ENCODE measurements at places on chromosomes 16 and 17. TPM values are rescaled to one million over a fixed set of nuclear protein-coding genes. Genes with fewer than 3 reads are reported as not detected.

DNA sequence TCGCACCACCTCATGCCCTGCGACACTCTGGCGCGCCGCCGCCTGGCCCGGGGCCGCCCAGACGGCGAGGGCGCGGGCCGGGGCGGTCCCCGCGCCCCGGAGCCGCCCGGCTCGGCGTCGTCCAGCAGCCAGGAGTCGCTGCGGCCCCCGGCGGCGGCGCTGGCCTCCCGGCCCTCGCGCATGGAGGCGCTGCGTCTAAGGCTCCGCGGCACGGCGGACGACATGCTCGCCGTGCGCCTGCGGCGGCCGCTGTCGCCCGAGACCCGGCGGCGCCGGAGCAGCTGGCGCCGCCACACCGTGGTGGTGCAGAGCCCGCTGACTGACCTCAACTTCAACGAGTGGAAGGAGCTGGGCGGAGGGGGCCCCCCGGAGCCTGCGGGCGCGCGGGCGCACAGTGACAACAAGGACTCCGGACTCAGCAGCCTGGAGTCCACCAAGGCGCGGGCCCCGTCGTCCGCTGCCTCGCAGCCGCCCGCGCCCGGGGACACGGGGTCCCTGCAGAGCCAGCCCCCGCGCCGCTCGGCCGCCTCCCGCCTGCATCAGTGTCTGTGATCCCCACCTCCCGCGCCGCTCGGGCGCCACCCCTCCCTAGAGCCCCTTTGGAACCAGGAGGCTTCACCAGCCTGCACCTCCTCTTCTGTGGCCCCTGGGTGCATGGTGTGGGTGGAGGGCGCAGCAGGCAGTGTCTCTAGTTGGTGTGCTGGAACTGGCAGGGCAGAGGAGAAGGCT is 82.3 kb downstream of the ARHGAP23 start:
- DNase-seq = peak; percentile 18

DNA sequence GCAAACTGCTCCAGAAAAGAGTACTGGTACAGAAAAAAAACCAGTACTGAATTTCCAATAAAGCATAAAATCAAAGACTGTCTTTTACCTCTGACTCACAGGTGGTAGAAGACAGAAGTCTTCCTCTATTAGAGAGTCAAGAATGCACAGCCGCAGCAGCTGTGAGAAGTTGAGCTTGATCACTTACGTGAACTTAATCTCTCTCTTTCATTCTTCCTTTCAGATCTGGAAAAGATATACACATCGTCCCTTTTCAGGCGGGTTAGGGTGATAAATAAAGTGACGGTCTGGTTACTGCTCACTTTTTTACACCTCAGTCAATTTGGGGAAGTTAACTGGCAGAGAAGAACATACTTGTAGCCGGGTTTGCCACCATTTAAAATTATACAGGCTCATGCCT is 3.9 kb downstream of the IFT140 start:
- no peak for DNase-seq

- DNase-seq = no peak
These were observed 57.5 kb downstream of the IRF8 start for GRCh38 chr16:85956426-85956825.

- DNase-seq = no peak
These were observed 109.1 kb downstream of the C17orf67 start for GRCh38 chr17:56724664-56725063.

The TSPOAP1 gene
- total RNA-seq = 21.6 TPM

The C17orf50 gene
- not detected for total RNA-seq

DNA sequence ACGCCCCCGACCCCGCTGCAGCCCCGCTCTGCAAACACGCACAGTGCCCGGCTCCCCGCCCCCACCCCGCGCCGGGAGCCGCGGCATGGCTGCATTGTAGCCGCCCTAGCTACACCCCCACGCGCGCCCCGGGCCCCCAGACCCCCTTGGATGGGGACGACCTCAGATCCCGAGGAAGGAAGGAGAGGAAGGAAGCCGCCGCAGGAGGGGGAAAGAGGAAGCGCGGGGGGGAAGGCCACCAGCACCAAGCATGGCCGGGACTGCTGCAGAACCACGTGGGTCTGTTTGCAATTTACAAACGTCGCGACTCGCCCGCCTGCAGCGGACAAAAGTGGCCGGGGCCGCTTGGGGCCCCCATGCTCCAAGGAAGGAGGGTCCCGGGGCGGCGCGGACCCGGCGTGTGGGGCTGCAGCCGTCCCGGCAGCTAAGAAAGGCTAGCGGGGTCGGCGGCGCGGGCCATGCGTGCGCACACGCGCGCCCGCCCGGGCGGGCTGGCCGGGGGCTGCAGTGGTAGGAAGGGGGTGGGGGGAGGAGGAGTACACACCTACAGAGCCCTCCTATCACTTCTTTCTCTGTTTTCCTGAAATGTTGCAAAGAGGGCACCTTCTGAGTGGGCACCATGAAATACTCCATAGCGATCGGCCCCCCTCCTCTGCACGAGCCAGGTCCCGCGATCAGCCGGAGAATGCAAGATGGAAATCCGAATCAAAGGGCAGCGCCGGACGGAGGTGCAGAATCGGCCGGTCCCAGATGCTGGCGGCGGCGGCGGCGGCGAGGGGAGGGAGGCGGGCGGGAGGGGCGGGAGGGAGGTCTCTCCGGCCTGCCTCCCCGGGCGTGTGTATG is 488 bp downstream of the TFAP4 start:
- peak; percentile 56 for DNase-seq

GRCh38 chr17:78358538-78359320 is 1.1 kb downstream of the SOCS3 start:
- DNase-seq = peak; percentile 47

- DNase-seq = no peak
These were observed 8.7 kb downstream of the ADCY7 start for GRCh38 chr16:50275098-50275415.

The NACA2 gene
- not detected for total RNA-seq

DNA sequence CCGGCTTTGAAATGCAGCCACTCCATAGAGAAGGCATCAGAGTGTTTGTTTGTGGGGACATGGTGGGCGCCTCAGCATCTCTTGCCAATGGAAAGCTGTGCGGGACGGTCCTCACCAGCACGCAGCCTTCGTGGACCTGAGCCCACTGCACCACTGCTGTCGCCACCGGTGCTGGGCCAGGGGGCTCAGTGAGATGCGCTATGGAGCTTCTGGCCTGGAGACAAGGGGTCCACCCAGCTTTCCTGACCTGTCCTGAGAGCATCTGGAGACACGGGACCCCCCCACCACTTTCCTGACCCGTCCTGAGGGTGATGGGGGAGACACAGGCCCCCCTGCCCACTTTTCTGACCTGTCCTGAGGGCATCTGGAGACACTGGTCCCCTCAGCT is 79.4 kb downstream of the LMF1 start:
- DNase-seq = no peak

DNA sequence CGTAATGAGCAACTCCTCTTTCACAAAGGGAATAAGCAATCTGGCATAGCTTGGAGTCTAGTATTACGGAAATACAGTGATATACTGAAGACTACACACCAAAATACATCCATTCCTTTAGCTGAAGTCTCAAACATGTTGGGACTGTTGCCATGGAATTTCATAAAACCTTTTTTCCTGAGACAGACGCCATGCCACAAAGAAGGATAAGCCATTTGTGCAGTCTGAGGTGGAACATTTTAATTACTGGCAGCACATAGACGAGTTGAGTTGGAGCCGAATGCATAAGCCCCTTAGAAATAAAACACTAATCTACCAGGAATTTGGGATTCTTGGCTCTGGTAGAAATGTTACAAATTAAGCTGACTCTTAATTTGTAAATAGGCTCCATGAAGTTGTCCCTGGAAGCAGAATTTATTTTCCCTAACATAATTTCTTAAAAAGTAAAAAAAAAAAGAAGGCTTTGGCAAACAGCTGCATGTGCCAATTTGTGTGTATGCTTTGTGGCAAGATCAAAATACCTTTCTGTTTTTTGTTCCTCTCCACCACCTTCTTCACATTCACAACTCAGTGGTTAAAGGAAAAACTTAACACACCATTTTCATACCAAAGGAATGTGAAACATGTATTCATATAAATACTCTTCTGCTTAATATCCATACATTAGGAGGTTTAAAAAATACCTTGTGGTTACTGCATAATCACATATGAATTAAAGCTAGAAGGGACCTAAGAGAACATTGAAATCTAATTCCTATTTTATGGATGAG is 25.5 kb downstream of the GRB7 start:
- no peak for DNase-seq

The TEKT5 gene
- 0.15 TPM for total RNA-seq

- no peak for DNase-seq
These were observed 14.5 kb downstream of the ZFPM1 start for GRCh38 chr16:88467541-88467944.

GRCh38 chr16:84973236-84973635 is 38.1 kb downstream of the ZDHHC7 start:
- DNase-seq = no peak

GRCh38 chr16:74216319-74216718 is 80.3 kb upstream of the PSMD7 start:
- no peak for DNase-seq

- DNase-seq = no peak
These were observed 6.0 kb downstream of the NKIRAS2 start for GRCh38 chr17:42025936-42026335.

DNA sequence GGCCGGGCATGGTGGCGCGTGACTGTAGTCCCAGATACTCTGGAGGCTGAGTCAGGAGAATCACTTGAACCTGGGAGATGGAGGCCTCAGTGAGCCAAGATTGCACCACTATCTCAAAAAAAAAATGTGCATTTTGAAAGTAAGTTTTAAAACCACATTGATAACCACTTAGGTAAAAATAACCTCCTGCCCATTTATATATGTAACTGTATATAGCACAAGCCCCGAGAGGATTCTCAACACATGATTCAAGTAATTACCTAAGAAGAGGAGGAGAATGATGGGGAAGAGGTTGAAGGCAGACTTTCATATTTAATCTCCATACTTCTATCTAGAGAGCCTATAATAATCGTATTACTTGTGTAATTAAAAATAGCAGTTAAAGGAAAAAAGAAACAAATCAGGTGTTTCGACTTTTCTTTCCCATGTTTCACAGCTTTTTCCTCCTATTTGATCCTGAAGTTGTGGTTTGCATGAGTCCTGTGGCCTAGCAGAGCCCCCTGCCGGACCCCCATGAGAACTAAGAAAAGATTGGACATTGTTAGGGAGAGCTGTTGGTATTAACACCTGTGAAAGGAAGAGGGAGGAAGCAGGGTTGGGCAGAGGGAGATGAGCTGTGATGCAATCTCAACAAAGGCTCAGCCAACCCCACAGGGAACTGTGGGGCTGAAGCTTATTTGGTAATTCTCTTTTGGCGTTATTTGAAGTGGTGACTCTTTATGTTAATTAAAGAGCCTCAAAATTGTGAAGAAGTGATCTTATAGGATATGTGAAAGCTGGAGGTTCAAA is 22.1 kb downstream of the PMFBP1 start:
- no peak for DNase-seq

- DNase-seq = peak; percentile 29
These were observed 3.6 kb downstream of the GSE1 start for GRCh38 chr16:85616607-85617321.

DNA sequence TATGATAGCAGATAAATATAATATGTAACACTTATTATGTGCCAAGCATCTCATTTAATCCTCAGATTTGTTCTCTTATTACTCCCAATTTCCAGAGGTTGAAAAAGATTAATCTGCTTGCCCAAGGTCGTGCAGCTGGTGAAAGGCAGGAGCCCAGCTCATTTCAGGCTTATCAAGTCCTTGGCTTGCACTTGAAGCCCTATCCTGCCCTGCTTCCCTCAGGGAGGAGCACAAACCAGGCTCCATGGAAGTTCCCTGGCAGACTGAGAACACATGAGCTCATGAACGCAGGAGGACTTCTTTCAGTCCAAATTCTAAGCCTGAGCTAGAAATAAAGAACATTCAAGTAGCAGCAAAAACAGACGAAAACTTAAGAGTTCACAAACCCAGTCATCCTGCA is 74.8 kb downstream of the USP31 start:
- no peak for DNase-seq

The VAT1L gene
- not detected for total RNA-seq

The HS3ST3B1 gene
- total RNA-seq = 13.9 TPM

The TBC1D3K gene
- total RNA-seq = not detected

DNA sequence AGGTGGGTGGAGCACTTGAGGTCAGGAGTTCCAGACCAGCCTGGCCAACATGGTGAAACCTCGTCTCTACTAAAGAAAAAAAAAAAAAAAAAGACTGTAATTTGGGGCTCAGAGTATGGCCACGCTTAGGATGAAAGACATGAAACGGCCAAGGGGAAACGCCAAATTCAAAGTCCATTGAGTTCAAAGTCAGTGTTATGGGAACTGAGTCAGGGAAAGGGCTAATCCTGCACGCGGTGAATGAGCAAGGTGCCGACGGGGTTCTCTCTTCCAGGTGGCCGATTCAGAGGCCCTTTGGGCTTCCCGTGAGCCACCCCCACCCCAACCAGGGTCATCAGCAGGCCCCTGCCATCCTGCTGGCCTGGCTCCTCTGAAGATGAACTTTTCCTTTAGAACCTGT is 7.5 kb upstream of the OSGIN1 start:
- DNase-seq = no peak

DNA sequence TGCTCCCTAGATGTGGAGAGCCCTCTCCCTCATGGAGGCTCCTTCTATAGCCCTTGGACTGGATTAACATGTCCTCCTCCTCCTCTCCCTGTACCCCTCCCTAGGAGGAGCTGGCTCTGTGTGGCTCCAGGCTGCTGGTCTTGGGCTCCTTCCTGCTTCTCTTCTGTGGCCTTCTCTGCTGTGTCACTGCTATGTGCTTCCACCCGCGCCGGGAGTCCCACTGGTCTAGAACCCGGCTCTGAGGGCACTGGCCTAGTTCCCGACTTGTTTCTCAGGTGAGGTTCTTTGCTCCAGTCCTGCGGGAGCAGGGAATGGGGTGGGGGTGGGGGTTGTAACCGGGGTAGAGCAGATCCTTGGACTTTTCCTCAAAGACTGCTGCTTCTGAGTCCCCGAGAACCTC is 2.4 kb upstream of the TAOK2 start:
- no peak for DNase-seq

GRCh38 chr16:30619638-30620037 is 9.4 kb upstream of the ZNF689 start:
- DNase-seq = no peak

GRCh38 chr16:87836844-87837581 is 32.3 kb downstream of the SLC7A5 start:
- no peak for DNase-seq

The APRT gene
- 270 TPM for total RNA-seq

The TVP23C gene
- total RNA-seq = 11.3 TPM

DNA sequence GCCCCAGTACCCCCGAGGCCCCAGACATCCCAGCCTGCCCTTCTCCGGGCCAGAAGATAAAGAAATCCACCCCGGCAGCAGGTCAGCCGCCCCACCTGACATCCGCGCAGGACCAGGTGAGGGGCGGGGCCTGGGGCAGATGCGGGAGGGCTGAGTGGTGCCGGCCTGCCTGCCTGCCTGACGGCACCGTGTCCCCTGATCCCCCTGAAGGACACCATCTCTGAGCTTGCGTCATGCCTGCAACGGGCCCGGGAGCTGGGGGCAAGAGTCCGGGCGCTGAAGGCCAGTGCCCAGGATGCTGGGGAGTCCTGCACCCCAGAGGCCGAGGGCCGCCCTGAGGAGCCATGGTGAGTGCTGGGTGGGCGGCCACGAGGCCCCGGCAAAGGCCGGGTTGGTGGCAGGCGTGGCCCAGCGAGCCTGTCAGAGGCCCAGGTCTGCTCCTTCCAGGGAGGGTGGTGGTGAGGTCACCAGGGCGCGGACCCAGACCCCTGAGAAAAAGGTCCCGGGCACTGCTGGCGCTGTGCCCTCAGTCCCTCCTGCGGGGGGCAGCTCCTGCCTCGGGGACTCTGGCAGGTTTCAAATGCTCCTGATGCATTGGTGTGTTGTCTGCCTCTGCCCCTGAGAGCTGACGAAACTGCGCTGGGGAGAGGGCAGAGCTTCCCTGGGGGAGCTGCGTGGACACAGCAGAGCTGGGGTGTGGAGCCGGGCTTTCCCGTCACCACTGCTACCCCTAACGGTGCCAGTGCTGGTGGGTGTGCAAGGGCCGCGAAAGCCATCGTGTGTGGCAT is 1.2 kb downstream of the CDT1 start:
- peak; percentile 63 for DNase-seq

The ITGAD gene
- total RNA-seq = not detected

All from activated CD4-positive, alpha-beta memory T cell treated with anti-CD3 and anti-CD28 coated beads for 36 hours (primary cell).